ENCODE measurements at places on chromosomes 4 and X. TPM values are rescaled to one million over a fixed set of nuclear protein-coding genes. Genes with fewer than 3 reads are reported as not detected.

Gene BGN
- 67.1 TPM for total RNA-seq

Gene BST1
- total RNA-seq = 12.9 TPM

Gene SSX7
- not detected for total RNA-seq

Gene CDS1
- total RNA-seq = 0.56 TPM

Gene RASGEF1B
- 3.4 TPM for total RNA-seq

Gene PABPC5
- total RNA-seq = 1.2 TPM

Gene NXF2
- total RNA-seq = not detected

Gene SH2D1A
- not detected for total RNA-seq

Gene JCHAIN
- total RNA-seq = 1.3 TPM

Gene GRPR
- not detected for total RNA-seq

Gene TRPC5OS
- not detected for total RNA-seq

Gene GPRASP1
- 1.2 TPM for total RNA-seq

Gene SUPT20HL2
- not detected for total RNA-seq

Gene STATH
- total RNA-seq = not detected

Gene CENPVL1
- not detected for total RNA-seq
